Psoas muscle (tissue), 8 donors: ENCODE measurements at places on chromosomes 5 and 9. TPM values are rescaled to one million over a fixed set of nuclear protein-coding genes. Genes with fewer than 3 reads are reported as not detected.
A peak's percentile ranks its signal among the peaks of the same experiment; 100 is the strongest.

DNA sequence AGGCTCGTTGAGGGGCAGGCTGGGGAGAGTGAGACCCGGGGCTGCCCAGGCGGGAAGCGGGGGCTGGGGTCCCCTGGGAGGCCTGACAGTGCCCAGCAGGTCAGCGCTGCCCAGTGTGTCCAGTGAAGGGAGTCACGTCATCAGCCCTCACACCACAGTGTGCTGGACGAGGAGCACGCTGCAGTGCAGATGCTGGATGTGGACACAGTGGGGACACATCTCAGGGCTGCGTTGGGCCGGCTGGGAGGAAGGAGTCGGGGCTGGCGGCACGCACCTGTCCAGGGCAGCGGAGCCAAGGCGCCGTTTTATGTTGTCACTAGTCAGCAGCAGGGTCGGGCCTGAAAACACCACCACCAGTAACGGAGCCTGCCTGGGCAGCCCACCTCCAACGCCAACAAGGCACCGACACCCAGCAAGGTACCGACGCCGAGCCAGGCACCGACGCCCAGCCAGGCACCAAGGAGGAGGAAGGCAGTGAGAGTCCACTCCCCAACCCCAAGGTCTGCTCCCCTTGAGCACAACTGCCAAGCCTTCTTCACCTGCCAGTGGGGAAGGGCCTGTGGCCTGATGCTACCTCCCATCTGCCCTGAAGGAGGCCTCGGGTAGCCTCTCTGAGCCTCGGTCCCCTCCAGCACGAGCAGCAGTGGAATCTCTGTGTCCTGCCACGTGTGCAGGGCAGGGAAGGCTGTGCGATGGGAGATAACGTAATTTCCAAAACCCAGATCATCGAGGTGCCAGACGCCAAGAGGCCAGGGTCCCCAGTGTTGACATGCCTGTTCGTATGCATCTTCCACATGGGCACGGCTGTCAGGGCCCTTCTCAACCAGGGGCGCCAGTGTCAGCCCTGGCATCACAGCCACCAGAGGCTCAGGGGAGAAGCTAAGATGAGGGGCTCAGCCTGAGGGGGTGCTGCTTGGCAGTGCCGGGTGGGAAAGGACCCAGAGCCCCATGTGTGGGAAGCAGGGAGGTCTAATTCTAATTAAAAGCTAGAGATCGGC is 21.9 kb upstream of the NSMF start:
- peak; percentile 36 for DNase-seq
- H3K27ac ChIP-seq = no peak overlapping the region
- H3K4me3 ChIP-seq = no peak overlapping the region
- H3K36me3 ChIP-seq = no peaks in the 10 kb centered on the region
- no peaks in the 10 kb centered on the region for H3K4me1 ChIP-seq

The EGR1 gene
- 10.0 TPM for total RNA-seq

DNA sequence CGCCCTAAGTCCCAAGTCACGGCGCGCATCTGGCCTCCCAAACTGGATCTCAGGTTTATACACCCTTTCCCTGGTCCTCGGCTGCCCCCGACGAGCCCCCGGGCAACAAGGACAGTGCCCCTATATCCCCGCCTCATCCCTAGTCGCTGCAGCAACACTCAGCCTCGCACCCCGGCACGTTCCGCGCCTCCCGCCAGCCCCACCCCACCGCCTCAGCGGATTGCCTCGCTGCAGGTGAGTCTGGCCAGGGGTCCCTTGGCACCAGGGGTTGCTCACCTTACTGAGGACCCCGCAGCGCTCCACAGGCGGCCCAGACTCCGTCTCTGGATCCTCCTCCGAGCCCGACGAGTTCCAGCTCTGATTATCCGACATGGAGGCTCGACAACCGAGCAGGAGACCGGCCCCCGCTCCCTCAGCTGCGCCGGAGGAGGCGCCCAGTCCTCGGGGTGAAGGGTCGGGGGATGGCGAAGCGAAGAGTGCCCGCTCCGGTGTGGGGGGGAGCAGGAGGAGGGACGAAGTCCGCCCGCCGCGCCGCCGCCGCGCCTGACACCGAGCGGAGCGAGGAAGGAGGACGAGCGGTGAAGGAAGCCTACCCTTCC is 494 bp downstream of the CERT1 start:
- peak; percentile 50 for DNase-seq
- H3K27ac ChIP-seq = peak overlapping the region; percentile 96
- no peaks in the 10 kb centered on the region for H3K36me3 ChIP-seq
- H3K27me3 ChIP-seq = no peaks in the 10 kb centered on the region
- H3K4me3 ChIP-seq = peak overlapping the region; percentile 86

DNA sequence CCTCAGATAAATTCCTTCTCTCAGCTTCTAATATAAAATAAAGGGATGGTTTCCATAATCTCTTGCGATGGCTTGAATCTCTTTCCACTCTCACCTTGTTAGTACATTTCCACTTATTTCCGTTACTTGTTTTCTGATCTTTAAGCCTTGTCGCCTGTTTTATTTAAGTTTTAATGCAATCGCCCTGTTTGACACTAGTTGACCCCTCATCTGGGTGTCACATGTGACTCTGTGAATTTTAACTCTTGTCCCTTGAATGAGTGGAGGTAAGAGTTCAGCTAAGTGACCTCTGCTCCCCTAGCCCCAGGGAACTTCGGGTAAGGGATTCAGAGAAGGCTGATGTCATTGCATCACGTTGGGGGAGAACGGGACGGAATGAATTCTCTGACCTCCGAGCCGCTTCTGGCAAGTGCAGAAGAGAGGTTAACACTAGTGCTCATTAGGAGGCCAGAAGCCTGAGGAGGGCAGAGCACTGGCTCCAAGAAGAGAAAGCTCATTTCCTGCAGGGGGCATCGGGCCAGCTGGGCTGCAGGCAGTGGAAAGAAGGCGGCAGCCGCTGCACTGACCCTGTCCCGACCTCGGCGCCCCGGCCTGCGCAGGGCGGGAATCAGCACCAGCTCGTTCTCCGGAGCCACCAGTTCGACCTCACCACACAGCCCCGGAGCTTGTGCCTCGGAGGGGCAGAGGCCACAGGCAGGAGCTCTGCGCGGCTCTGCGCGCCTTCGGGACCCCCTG is 569 bp downstream of the HINT2 start:
- H3K27ac ChIP-seq = peak overlapping the region; percentile 97
- H3K4me1 ChIP-seq = peaks cover 37% of the 10 kb centered on the region

The RNF130 gene
- 34.1 TPM for total RNA-seq

DNA sequence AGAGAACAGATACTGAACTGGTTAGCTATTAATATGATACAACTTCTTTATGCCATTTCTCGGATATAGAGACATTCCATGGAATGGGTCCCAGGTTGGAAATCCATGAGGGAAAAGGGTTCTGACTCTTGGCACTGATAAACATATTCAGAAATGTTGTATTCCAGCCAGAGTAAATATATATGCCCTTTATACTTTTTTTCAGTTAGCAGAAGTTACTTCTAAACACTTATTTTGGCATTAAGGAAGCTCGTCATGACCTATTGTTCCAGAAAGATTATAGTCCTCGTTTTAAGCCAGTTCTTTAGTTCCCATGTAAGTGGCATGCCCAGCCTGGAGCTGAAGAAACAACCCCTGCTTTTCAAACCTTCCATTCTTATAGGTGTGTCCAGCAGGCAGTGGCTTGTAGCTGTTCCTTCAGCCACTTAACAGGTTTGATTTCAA is 181.6 kb downstream of the CD180 start:
- H3K27me3 ChIP-seq = no peaks in the 10 kb centered on the region
- peak overlapping the region; percentile 59 for H3K4me3 ChIP-seq
- no peak for DNase-seq
- H3K36me3 ChIP-seq = no peaks in the 10 kb centered on the region

The TMEM174 gene
- not detected for total RNA-seq

The PDGFRB gene
- 34.0 TPM for total RNA-seq

DNA sequence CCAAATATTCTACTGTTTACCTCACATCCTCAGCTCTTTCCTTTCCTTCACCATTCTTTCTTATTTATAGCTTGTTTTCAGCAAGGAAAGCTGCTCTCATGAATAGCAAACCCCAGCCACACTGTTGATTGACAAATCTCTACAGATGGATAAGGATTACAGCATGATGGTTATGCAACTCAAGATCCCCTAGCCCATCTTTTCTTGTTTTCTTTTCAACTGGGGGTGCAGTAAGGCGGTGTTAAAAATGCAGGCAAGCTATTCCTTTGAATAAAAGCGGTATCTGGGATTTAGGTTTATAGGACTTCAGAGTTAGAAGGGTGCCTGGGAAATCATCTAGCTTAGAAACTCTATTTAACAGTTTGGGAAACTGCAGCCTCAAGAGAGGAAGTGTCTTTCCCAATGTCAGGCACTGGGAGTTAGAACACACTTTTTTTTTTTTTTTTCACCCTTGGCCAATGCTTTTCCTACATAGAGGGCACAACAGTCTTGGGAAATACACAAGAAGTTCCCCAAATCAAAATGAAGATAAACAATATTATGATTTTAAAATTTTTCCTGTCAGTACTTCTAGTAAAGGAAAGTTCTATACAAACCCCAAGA is 2.6 kb downstream of the SPARC start:
- peak overlapping the region; percentile 89 for H3K27ac ChIP-seq
- H3K36me3 ChIP-seq = no peaks in the 10 kb centered on the region
- no peaks in the 10 kb centered on the region for H3K27me3 ChIP-seq
- no peak for DNase-seq

The IQGAP2 gene
- total RNA-seq = 4.3 TPM

The XPA gene
- 10.5 TPM for total RNA-seq

The SLC6A3 gene
- not detected for total RNA-seq

The CAMK4 gene
- total RNA-seq = 0.02 TPM

DNA sequence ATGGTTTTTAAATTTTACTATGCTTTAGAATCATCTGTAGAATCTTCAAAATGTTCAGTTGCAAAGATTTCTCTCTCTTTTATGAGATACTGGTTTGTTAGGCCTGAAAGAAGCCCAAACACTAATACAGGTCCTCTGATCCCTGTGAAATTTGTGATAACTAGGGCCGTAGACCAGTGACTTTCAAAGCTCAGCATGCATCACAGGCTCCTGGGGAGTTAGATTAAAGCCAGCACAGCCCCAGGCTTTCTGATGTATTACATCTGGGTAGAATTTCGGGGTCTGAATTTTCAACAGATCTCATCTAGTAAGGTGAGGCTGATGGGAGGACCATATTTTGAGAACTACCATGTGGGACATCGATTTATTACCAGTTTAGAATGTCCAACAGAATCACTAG is 194.1 kb upstream of the PTPRD start:
- H3K27ac ChIP-seq = no peak overlapping the region
- H3K4me3 ChIP-seq = no peak overlapping the region
- no peaks in the 10 kb centered on the region for H3K27me3 ChIP-seq
- no peak for DNase-seq
